B cell (primary cell): ENCODE measurements at places on chromosomes 13 and 19.
A peak's percentile ranks its signal among the peaks of the same experiment; 100 is the strongest.

DNA sequence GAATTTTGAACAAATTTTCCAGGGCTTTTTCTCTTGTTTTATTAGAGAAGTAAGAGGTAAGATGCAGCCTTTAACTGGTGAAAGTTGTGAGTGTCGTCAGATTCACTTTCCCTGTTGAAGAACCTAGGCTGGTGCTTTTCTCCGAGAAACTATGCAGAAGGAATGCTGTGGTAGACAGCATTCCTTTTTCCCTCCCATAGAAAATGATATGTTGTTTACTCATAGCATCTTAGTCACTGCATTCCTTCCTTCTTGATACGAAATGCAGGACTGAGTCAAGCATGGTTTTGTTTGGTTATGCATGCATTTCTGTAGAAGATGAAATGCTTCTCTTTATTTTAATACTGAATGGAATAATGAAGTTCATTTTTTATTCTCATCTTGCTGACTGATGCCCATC is 3.4 kb downstream of the ITGBL1 start:
- DNase-seq = no peak

GRCh38 chr13:99464441-99464949 is 36.8 kb upstream of the TM9SF2 start:
- DNase-seq = peak; percentile 18

- peak; percentile 81 for DNase-seq
Observed at GRCh38 chr19:42121656-42122069, 10.6 kb downstream of the POU2F2 start.

DNA sequence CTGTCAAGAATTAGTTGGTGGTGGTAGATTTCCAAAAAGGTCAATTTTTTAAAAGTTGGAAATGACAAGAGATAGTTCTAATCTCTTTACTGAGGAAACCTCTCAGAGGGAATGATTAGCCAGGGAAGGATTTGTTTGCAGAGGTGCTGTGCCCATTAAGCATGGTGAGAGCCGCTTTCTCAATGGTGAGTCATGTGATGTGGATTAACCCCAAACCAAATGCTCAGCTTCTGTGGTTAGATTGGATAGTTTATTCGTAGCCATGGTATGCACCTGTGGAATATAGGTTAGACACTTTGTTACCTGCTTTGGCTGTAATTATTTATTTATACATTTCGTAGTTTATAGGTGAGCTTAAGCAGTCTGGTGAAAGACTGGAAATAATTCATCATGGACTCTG is 7.1 kb downstream of the HNRNPM start:
- no peak for DNase-seq

GRCh38 chr13:60329221-60329923 is 67.6 kb upstream of the TDRD3 start:
- no peak for DNase-seq

GRCh38 chr19:58585442-58586132 is 12.5 kb upstream of the MZF1 start:
- DNase-seq = no peak

DNA sequence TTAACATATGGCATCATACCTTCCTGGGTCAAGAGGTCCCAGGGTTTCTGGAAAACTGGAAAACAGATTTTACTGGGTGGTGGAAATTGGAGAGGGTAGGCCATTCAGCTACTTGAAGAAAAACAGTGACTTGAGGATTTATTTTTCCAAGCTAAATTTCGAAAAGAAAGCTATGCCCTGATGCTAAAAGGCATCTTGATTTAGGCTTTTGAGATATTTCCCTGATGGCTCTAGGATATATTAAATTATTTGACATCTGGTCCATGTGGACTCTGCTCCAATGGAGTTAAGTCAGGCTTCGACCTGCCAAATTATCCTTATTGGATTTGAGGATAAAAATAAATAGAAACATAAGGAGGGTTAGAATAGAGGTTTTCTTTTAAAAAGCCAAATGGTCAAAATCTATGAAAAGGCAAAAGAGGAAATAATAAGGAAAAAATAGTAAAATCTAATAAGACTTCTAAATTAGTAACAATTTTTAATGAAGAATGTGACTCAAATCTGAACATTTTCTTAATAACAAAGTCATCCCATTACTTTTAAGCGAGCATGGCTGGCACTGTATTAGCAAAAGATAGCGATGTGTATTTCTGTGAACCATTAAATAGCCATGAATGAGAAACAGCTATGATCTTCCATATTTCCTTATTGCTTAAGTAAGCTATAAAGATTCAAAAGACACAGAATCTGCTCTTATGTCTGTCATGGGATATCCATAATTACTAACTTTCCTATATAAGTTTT is 190.0 kb upstream of the MIR17HG start:
- DNase-seq = no peak

DNA sequence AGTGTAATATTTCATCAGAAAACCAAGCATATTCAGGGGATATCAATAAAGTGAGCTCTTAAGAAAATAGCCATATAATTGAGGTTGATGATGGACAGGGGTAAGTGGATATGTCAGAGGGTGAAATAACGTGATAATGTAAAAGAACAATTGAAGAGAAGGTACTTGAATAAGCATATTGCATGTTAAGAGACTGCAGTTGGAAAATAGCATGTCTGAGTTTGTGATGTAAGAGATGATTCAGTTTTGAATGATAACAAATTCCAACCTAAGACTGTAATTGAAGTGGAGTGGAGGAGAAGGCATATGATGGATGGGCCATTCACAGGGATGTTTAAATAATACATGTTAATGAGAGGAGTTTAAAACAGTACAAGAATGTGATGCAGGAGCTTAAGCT is 1633.5 kb downstream of the SLITRK1 start:
- DNase-seq = no peak

- DNase-seq = peak; percentile 63
Observed at GRCh38 chr19:1237754-1238368, at the start of gene CBARP. Gene CBARP, minus strand, starts transcription at chr19:1238005. Its CDS starts 1,905 bp downstream, at chr19:1236100.

- DNase-seq = no peak
Observed at GRCh38 chr13:65149687-65150086, 2080.4 kb downstream of the PCDH9 start.

- DNase-seq = no peak
Observed at GRCh38 chr13:113736258-113736731, 22.7 kb upstream of the TMEM255B start.

GRCh38 chr13:80921971-80922370 is 581.0 kb upstream of the SPRY2 start:
- no peak for DNase-seq

- DNase-seq = no peak
Observed at GRCh38 chr13:106484084-106484483, 51.4 kb downstream of the EFNB2 start.

DNA sequence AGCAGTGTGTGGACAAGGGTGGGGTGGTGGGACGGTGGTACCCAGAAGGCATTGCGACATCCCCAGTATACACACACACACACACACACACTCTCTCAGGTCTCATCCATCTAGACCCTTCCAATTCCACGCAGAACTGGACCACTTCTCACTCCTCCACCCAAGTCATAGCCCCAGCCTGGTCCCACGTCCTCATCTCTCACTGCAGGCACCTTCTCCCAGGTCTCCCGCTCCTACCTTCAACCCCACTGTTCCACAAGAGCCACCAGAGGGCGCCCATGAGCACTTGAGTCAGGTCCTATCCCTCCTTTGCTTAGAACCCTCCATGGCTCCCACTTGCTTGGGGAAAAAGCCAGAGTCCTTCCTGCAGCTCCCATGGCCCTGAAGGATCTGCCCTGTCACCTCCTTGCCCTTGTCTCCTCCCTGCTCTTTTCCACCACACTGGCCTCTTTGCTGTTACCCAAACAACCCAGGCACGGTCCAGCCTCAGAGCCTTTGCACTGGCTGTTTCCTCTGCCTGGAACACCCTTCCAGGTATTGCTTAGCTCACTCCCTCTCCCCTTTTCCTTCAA is 62.6 kb downstream of the IER2 start:
- DNase-seq = peak; percentile 77

DNA sequence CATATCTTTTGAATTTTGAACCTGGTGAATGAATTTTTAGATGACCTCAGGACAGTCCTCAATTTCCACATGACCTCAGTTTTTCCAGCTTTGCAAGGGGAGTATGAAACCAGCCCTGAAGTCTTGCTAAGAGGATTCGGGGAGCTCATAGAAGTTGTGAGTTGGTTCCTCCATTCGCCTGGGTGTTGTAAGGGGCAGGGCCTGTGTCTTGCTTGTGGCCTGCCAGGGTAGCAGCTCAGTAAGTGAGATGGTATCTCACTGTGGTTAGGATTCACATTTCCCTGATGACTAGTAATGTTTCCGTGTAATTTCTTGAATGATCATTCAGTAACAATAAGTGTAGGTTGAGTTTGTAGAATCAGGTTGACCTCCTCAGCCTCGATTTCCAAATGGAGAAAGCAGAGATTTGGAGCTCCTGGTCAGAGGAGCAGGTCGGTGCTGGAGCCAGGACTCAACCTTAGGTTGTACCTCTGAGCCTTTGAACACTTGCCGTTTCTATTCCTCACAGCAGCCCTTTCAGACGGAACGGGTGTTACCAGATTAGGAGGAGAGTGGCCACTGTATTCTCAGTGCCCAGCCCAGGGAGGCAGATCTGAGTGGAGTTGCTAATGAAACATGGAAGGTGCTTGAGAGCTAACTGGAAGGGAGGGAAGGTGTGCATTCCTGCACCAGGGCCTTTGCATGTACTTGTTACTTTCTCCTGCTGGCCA is 14.6 kb downstream of the NACC1 start:
- DNase-seq = no peak

DNA sequence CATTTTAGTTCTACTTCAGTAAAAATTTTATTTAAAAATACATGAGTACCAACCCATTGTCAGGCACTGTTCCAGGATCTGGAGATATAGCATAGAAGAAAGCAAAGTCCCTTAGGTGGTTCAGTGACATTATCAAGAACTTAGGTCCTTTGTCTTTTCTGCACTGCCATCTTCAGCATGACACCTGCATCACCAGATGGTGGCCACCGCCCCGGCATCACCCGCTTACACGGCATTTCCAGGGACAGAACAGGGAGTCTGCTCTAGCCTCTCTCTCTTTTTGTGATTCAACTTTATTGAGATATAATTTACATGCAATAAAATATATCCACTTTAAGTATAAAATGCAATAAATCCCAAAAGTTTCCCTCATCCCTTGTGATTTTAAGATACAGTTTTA is 23.5 kb downstream of the DYRK1B start:
- DNase-seq = no peak

- no peak for DNase-seq
Observed at GRCh38 chr13:33727297-33728083, 90.5 kb upstream of the RFC3 start.

- DNase-seq = no peak
Observed at GRCh38 chr13:41765020-41765419, 195.9 kb downstream of the VWA8 start.

GRCh38 chr19:3682741-3683404 is 17.4 kb downstream of the PIP5K1C start:
- no peak for DNase-seq
